ENCODE measurements at places on chromosomes 11 and 22.

DNA sequence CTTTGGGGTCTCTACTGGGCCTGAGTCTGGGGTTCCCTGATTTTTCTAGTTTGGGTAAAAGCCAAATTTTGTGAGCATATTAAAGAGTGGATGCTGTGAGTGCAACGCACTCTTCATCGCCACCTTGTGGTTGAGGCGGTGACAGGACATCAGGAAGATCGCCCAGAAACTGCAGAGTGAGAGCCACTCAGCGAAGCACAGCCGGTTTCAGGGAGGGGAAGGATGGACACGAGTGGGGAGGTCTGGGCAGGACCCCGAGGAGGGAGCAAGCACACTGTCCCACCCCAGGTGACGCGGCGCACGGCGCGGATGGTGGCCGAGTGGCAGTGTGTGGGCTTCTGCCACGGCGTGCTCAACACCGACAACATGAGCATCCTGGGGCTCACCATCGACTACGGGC is 9.1 kb downstream of the SELENOO start:
- peak; percentile 78 for DNase-seq

DNA sequence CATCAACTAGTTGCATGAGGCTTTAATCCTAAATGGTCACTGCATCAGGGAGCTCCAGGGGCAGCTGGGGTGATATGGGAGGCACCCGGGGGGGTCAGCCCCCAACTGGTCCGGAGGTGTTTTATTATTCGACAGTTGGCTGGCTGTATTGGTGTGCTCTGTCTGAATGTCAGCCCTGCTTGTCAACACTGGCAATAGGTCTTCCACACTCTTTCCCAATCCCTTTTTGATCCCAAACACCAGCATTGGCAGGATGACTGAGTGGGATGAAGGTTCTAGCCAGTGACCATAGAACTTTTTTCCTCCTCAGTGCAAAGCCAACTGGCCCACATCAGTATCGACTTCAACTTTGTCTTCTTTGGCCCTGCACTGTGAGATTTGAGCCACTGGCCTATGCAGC is 8.9 kb upstream of the LDLRAD3 start:
- DNase-seq: no peak

DNA sequence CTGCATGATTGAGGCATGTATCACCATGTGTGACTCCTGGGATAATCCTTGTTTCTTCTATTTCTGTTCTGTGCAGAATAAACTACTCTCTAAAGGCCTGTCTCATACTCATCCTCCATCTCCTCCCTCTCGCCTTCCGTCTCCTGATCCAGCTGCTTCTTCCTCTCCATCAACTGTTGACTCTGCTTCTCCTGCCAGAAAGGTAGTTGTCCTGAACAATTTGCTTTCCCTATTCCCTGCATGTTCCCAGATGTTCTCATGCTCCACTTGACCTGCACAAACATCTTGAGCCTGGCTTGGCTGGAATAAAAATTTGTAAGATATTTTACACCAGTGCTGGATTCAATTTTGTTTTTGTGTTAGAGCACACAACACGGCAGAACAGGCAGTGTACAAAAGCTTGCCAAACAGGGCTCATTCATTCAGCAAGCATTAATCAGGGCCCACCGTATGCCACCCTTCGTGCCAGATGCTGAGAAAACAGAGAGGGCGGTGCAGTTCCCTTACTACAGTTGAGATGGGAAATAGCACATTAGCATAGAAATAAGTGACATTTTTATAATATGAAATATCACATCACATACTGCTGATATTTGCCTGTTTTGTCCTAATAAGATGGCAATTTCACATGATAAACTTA is 133.3 kb upstream of the PARVA start:
- DNase-seq: no peak

DNA sequence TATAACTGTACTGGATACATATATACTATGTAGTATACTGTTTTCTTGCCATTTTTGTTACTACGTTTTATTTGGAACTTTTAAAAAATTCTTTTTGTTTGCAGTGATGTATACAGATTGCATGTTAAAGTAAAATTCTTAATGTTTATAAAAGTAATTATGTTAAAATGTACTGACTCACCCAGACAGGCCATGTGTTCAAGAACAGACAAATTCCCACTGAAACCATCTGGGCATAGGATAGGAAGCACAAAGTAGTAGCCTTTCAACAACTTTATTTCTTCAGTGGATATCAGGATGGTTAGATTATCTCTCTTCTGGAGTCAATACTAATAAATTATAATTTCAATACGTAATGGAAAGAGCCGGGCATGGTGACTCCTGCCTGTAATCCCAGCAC is 19.8 kb downstream of the PRMT3 start:
- DNase-seq: no peak

- DNase-seq: peak; percentile 53
Observed at GRCh38 chr22:49826603-49827270, 936 bp downstream of the BRD1 start.

GRCh38 chr11:55658031-55658573 is 3.9 kb upstream of the OR4C6 start:
- DNase-seq: no peak

DNA sequence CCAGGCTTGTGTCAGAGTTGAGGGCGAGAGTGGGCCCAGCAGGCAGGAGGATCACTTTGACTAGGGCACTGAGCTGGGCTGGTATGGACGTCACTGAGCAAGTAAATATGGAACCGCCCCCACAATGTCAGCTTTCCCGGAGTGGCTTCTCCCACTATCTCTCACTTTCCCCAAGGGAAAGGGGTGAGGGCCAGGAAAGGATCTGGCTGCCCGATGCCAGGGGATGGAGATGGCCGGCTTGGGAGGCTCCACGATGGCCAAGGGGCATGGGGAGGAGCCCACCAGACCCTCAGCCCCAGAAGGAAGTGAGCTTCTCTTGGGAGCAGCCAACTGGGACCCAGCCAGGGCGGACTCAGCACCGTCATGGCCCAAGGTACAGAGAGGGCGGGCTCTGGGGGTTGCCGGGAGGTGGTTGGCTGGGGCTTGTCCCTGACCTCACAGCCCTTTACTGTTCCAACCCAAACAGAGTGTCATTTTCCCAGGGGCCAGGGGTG is 8.7 kb downstream of the PRDM11 start:
- DNase-seq: peak; percentile 9

DNA sequence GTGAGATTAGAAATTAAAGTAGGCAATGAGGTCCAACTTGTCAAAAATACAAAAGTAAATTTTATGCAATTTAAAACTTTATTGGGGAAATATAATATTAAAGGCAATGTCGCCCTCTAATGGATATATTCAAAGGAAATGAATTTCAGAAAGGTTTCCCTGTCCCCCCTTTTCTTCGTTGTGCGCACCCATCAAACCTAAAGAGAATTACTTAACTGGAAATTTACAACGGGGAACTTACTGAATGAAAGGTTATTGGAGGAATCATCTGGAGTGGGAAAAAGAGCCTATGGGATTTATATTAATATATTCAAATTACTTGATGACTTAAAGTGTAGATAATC is 1.7 kb upstream of the ABTB2 start:
- no peak for DNase-seq
